ENCODE measurements at places on chromosomes 3 and 15.

DNA sequence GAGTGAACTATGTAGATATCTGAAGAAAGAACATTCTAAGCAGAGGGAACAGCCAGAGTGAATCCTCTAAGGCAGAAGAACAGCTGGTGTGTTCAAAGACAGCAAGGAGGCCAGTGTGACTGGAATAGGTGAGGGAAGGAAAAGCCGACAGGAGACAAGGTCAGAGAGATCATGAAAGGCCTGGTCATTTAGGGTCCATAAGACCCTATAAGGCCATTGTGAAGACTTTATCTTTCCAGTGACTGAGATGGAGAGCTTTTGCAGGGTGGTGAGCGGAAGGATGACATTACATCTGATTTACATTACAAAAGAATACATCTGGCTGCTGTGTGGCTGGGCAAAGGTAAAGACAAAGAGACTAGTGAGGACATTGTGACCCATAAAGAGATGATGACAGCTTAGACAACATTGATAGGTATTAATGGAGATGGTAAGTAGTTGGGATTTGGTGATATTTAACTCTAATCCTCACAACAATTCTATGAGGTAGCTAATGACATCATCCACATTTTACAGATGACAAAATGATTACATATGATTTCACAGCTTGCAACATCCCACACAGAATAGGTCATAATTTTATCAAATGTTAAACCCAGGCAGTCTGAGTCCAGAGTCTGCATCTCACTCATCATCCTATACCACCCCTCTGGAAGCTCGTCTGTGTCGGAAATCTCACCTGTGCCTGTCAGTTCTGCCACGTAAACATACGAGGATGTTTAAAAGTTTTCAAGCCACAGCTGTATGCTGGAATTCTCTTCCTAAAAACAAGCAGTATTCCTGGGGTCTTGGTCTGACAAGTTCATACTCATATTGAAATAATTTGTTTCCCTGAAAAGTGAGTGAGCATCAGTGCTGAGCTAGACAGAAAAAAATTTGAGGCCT lies 70.2 kb upstream of the PIK3R4 start:
- DNase-seq: no peak

DNA sequence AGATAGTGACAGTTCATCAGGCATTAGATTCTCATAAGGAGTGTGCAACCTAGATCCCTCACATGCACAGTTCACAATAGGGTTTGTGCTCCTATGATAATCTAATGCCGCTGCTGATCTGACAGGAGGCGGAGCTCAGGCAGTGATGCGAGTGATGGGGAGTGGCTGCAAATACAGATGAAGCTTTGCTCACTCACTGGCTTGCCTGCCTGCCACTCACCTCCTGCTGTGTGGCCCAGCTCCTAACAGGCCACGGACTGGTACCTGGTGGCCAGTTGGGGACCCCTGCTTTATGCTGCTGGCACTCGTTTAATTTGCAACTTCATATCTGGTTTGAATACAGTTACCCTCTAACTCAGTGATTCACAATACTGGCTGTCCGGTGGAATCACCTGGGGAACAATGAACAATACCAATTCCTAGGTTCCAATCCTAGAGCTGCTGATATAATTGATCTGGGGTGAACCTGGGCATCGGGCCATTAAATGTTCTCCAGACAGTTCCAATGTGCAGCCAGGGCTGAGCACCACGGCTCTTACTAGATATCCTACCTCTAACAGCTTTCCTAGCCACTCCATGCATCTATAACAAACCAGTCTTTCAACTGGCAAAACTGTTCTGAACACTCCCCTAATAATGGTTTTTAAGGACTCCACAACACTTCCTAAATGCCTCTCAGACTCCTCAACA lies 131.4 kb downstream of the ATP1B3 start:
- no peak for DNase-seq

GRCh38 chr3:193451902-193452301 lies 73.3 kb upstream of the ATP13A5 start:
- DNase-seq: no peak

DNA sequence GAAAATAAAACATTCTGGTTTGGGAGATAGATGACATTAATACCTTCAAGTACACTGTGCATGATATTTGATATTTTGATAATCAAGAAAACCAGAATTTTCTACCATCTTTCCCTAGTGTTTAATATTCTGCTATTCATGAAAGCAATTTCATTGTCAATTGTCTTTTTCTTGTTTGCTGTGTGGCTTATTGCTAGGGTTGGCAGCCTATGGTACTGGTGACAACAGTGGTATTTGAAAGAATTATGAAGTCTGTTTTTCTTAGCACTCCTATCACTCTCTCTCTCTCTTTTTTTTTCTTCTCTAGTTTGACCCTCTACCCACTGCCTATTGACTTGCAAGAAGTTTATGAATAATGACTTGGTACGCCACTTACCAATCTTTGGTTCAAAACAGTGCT lies 15.4 kb downstream of the RNF13 start:
- no peak for DNase-seq

- DNase-seq: no peak
These were observed 843 bp downstream of the CHRNA5 start for GRCh38 chr15:78565951-78566774.

DNA sequence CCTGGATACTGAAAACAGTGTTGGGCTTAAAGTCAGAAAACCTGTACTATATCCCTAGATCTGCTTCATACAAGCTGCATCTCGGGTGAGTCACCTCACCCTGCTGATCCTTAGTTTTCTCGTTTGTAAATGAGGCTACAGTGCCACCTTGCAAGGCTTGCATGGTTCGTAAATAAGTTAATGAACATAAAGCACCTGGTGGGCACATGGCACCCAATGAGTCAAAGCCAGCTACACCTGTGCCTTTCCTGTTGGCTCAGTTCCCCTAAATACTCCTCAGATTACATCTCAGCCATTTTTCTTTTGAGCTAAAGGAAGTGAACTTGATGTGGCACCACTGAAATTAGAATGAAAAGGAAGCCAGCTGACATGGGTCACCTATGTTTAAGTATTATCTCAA lies 26.5 kb downstream of the RTP1 start:
- no peak for DNase-seq

DNA sequence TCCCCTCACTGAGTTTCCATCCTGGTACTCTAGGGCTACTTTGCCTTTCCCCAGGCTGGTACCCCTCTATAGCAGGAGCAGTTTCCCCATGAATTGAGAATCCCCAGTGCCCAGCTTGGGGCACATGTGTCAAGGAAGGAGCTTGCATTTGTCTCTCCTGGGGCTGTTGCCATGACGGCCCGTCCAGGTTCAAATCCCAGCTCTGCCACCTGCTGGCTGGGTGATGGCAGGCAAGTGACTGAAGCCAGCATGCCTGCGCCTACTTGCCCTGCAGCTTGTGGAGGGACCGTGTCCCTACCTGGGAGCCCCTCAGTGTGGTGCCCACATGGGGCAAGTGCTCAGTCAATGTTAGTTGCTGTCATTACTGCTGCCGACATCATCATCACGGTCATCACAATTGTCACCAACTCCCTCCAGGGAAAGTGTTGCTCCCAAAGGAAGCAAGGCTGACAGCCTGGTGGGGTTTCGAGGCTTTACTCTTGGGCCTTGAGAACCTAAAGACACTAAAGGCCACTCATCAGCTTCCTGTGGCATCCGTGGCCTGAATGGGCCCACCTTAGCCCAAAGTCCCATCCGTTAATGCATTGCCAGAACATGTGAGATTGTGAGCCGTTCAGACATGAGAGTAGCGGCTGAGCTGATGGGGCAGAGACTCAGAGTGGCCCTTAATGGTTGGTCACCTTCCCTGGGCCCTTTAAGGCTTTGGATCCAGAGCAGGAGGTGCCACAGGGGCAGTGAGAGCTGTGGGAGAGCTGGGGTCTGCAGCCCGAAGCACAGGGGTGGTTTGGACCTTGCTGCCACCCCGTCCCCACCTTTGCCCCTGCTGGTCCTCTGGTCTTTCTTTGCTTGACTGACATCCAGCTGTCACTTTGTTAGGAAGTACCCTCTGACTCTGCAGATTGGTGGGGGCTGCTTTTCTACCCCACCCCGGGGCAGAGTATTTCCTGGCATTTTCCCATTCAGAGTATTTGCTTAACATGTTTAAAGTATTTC lies 144.4 kb downstream of the DNAJB8 start:
- DNase-seq: no peak

GRCh38 chr3:14524920-14525660 lies 15.1 kb downstream of the GRIP2 start:
- DNase-seq: no peak

GRCh38 chr15:75225951-75226732 lies 24.5 kb downstream of the C15orf39 start:
- DNase-seq: no peak

DNA sequence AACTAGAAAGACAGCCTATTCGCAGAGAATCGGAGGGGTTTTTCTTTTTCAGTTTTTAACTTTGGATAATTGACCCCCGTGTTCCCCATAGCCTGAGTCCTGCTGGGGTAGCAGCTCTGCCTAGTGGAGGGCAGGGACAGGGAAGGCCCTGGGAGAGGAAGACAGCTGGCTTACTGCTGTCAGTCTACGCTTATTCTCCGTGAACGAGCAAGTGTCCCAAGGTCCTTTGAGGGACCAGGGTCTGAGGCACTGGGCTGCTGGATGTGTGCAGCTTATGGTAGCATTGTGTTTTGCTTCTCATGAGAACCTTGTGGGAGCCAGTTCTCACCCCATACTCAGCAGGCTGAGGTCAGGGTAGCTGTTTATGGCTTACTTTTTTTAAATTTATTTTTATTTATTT lies 3.0 kb downstream of the LIMD1 start:
- DNase-seq: no peak

DNA sequence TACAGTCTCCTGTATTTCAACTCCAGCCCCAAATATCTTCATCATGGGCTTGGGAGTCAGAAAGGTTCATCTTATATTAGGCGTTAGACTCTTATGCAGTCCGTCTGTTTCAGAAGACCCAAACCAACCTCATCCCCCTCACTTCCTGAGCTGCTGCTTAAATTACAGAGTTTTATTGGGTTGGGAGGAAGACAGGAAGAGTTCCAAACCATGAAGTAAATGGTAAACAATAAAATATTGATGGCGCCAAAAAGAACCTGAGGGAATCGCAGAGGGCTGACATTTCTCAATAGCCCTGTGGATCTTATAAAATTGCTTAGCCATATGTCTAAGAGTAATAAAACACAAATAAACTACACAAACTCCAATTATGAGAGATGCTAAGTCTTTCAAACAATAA lies 116.9 kb upstream of the C3orf80 start:
- DNase-seq: no peak

DNA sequence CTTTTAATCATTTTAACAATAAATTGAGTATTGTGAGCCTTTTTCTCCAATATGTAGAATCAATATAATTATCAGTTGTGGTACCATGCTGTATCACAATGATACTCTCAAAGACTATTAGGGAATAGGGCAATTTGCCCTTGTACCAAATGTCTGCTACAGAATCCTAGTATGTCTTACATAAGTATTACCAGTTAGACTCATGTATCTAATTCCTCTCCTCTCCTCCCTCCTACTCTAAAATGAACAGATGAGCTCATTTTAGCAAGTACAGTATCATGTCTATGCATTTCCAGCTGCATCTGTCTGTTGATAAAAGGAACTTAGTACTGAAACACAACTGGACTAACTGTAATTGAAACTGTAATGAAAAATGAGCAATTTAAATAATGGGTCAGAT lies 124.3 kb upstream of the ATP11B start:
- DNase-seq: no peak

DNA sequence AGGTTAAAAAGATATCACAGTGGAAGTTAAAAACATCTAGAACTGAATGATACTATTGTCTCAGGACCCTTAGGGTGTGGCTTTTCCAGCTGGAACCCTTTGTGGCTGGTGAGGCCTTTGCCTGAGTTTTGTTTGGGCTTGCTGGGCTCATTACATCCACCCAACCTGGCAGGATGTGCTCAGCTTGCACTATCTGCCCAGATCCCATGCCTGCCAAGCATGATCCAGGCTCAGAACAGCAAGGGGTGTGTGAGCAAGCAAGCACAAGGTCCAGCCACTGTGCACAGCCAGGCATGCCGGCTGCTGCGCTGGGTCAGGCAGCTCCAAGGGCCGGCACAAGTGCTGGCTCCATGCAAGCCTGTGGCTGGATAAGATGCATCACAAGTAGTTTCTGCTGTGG lies 512.7 kb upstream of the CDIN1 start:
- DNase-seq: no peak

GRCh38 chr3:131756405-131756804 lies 253.6 kb upstream of the MRPL3 start:
- DNase-seq: no peak

GRCh38 chr15:37903919-37904625 lies 30.4 kb upstream of the TMCO5A start:
- no peak for DNase-seq

DNA sequence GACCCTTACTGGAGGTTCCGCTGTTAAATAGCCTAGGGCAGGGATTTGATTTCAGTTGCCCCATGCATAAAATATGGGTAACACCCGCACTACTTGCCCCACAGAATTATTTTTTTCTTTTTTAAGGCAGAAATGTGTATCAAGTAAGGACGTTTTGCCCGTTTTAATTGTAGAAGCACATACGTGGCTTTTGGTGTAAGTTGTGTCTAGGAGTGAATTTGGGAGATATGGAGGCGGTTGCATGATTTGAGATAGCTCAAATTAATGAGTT lies 636 bp upstream of the LRRC58 start:
- DNase-seq: no peak

DNA sequence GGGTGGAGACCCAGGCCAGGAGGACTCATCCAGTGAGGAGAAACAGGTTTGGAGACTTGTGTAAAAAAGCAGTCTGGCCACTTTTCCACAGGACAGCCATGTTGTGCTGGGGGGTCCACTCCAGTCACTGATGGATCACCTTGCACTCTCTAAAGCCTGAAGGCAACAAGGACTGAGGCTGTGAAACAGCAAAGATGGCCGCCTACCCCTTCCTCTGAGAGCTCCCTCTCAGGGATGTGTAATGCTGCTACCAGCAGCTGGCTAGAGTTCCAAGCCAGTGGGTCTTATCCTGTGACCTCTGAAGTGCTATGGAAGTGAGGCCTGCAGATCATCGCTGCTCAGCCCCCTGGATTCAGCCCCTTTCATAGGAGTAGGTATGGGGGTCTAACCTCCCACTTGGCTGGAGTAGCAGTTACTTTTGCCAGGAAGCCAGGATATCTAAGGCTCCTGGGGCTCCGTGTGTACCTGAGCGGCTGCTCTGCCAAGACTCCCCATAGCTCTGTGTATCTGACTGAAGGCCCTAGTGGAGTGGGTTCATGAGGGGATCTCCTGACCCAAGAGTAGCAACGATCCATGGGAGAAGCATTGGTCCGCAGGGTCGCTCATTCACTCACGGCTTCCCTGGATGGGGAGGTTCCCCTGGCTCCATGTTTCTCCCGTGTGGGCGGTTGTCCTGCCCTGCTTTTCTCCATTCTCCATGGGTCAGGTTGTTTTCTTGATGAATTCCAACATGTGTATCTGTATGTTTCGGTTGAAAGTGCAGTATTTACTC lies 69.9 kb upstream of the TNFSF10 start:
- DNase-seq: no peak

DNA sequence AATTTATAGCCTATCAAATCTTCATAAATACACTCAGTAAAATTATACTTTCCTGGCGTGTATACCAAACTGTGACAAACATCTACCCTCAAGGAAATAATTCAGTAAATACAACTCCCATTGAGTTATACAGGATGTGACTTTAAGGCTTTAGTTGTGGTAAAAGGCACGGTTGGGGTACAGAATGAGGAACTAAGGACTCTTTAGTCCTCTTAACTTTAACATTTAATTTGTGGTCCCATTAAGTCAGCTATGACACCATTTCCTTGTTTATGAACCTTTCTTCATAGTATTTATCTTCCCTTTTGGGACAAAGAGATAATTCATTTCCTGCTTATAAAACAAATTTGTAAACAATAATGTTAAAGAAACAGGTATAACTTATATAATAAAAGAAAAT lies 30.2 kb downstream of the IFT80 start:
- DNase-seq: no peak

All from fibroblast of skin of left quadriceps (primary cell).